NCI-H460 (cell line): ENCODE measurements at places on chromosomes 4 and X. TPM values are rescaled to one million over a fixed set of nuclear protein-coding genes. Genes with fewer than 3 reads are reported as not detected.

Gene LEF1
- 0.69 TPM in 2 replicates for total RNA-seq

DNA sequence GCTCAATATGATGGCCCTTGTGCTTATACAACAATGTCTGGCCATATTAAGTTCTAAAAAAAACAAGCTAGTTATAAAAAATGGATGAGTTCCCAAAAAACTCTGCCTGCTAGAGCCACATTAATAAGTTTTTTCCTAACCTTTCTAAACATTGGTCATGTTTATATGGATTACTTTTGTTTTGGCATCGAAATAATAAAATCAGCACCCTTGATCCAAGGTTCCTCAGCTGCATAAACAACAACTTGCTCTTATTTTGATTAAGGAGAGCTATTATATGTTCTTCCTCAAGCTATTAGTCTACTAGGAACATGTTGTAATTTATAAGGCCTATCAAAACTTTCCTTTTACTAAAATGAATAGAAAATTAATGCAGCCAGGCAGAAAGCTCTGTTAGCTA lies 48.4 kb downstream of the UNC5C start:
- no peak for DNase-seq

Gene MTMR8
- total RNA-seq, result 2.0 and 2.3 TPM in 2 replicates

- DNase-seq, result peak; percentile 2
Observed at GRCh38 chrX:101051153-101051548, 760 bp downstream of the TRMT2B start.

DNA sequence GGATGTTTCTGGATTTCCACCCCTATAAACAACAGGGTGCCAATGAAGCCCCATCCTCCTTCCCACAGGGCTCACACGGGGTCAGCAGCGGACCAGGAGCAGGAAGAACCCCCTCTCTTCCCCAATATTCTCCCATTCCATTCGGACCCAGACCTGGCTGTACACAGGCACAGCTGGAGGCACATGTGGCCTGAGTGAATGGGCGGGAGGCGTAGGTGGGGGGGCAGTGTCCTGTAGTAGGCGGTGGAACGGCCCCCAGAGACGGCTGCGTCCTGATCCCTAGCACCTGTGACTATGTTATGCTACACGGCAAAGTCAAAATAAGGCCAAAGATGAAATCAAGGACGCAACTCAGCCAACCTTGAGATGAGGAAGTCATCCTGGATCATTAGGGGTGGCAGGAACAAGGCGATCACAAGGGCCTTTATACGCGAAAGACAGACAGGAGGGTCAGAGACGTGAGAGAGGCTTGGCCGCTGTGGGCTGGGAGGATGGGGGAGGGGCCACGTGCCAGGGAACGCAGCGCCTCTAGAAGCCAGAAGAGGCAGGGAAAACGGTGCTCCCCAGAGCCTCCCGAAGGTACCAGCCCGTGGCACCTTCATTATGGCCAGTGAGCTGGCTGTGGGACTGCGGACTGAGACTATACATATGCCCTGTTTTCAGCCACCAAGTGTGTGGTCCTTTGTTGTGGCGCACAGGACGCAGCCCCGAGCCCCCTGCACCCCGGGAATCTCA lies 75.6 kb downstream of the WFS1 start:
- DNase-seq, result no peak

Gene QRFPR
- total RNA-seq, result not detected in 2 replicates

Gene KIAA0232
- total RNA-seq, result 7.9 and 12.0 TPM in 2 replicates

GRCh38 chrX:108071578-108071977 lies 19.8 kb downstream of the PSMD10 start:
- DNase-seq, result no peak

Gene PDGFRA
- 0.05 TPM in 1 of 2 replicates, not detected in the other for total RNA-seq

Gene FAM13A
- total RNA-seq, result 18.8 and 22.2 TPM in 2 replicates

GRCh38 chr4:185213877-185214276 lies 4.5 kb downstream of the SNX25 start:
- no peak for DNase-seq
